Brain (organoid and tissue), 16 donors: ENCODE measurements at places on chromosomes 13 and 19. TPM values are rescaled to one million over a fixed set of nuclear protein-coding genes. Genes with fewer than 3 reads are reported as not detected.
A peak's percentile ranks its signal among the peaks of the same experiment; 100 is the strongest.

Gene ZNF708
- polyA plus RNA-seq, result 4.5 TPM

GRCh38 chr19:18098891-18099622 lies 1.5 kb downstream of the MAST3 start:
- DNase-seq, result no peak

DNA sequence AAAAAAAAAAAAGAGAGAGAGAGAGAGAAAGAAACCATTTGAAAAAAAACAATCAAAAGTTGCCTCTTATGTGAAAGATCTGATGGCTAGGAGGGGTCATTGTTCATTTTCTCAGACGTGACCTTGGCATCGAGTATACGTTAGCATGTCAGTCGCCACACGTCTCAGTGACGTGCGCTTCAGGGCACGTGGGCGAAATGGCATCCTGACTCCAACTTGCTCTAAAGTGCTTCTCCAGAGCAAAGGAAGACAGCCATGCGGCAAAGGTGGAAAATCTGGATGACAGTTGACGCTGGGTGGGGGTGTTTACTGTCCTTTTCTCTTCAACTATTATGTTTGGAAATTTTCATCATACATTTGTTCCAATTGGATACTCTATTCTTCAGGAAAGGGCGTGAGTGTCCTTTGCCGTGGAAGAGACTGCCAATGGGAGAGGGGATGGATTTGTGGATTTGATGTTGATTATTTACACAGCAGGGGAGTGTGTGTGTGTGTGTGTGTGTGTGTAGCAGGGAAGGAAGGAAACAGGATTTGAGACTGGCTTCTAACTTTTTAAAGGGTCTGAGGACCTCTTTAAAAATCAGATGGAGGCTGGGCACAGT lies 25.0 kb downstream of the KLF2 start:
- DNase-seq, result no peak

DNA sequence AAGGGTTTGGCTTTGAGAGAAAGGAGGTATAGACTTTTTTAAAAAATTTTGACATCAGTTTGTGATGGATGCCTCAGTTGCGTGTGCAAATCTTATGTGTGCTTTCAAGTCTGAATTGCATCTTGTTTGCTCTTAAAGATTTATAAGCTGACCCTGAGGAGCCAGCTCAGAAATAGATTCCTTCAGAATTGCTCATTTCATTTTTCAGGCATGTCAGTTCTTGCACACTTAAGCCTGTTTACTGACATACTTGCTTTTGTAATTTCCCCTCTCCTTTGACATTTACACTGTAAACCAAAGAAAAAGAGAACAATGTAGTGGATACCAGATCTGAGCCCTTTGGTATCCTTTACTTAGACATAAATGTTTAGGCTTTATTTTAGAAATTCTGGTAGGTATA lies 87.6 kb downstream of the RNF17 start:
- DNase-seq, result no peak

GRCh38 chr19:17205237-17206140 lies 9.7 kb upstream of the USE1 start:
- DNase-seq, result peak; percentile 29
